ENCODE measurements at places on chromosomes 11 and 22. TPM values are rescaled to one million over a fixed set of nuclear protein-coding genes. Genes with fewer than 3 reads are reported as not detected.

HEPACAM gene
- total RNA-seq, result not detected

GRCh38 chr11:97746818-97747217 lies 1273.9 kb upstream of the CNTN5 start:
- H3K27ac ChIP-seq, result no peak overlapping the region
- no peak for DNase-seq
- no peaks in the 10 kb centered on the region for H3K36me3 ChIP-seq

CNIH2 gene
- not detected for total RNA-seq

CBL gene
- 14.2 TPM for total RNA-seq

- H3K27me3 ChIP-seq, result no peaks in the 10 kb centered on the region
- no peak overlapping the region for H3K4me3 ChIP-seq
- no peaks in the 10 kb centered on the region for H3K4me1 ChIP-seq
- no peak overlapping the region for H3K27ac ChIP-seq
- no peak for DNase-seq
Observed at GRCh38 chr11:2846470-2846869, 39.1 kb downstream of the CDKN1C start.

- no peaks in the 10 kb centered on the region for H3K4me1 ChIP-seq
- DNase-seq, result no peak
- H3K36me3 ChIP-seq, result no peaks in the 10 kb centered on the region
- no peak overlapping the region for H3K4me3 ChIP-seq
Observed at GRCh38 chr22:39634530-39635405, 64.2 kb downstream of the CACNA1I start.

PKP3 gene
- 712 TPM for total RNA-seq

OR52N2 gene
- not detected for total RNA-seq
